ENCODE measurements at places on chromosomes 7 and 10.
A peak's percentile ranks its signal among the peaks of the same experiment; 100 is the strongest.

DNA sequence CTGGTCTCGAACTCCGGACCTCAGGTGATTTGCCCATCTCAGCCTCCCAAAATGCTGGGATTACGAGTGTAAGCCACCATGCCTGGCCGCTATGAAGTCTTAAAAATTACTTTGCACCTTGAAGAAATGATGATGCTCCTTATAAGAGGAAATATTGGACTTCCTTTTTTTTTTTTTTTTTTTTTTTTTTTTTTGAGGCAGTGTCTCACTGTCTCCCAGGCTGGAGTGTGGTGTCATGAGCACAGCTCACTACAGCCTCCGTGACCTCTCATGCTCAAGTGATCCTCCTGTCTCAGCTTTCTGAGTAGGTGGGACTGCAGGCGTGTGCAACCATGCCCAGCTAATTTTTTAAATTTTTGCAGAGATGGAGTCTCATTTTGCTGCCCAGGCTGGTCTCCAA lies 65.3 kb downstream of the KMT2E start:
- DNase-seq, result no peak

DNA sequence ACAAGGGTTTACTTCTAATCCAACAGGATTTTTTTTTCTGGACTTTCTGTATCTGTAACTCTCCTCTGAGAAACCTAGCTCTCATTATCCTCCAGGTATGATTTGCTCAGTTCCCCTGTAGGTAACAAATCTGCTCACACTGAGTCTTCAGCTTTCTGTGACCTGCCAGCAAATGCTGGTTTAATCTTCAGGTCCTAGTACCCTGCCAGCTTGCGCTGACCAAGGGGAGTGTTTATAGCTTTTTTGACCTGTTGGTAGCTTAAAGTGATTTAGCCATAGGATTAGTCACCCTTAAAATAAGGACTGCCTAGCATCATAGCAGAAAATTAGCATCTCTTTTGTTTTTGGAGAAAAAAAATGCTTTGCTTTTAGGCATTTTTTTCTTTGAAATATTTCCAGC lies 22.4 kb downstream of the SND1 start:
- no peak for DNase-seq

DNA sequence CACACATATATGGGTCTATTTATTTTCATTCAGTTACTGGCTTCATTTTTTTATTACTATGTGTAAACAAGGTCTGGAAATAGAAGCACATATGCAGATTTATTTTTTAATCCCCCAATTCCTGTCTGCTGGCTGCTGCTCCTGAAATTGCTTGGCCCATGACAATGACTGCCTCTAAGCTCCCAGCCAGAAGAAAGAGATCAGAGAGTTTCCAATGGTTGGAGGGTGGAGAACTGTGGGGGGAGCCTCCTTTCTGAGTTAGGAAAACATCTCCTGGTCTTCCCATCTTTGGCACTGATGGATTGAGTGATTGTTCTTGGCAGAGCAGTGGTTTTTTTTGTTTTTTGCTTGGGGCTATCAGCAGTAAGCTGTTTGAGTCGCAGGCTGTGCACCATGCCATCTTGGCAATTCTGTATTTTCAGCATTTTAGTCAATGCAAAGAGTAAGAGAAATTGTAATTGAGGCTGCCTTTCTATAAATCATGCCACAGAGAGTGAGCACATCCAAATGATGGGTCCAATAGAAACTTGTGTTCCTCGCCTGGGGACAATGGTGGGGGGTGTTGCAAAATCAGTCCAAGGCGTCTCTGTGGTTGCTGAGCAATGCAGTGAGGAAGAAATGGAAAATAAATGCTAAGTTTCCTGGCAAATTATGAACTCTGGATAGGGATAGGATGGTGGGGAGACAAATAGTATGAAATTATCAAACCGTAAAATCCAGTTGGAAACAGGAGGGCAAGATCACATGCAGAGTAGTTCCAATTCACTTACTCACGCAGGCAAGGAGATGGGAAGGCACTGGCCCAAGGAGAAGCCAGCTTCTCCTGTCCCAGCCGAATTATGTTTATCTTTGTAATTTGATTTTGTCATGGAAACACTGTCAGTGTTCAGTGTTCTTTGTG lies 382.4 kb downstream of the SORCS3 start:
- no peak for DNase-seq

GRCh38 chr7:99440195-99440594 lies 1.5 kb downstream of the CPSF4 start:
- peak; percentile 5 for DNase-seq

All from mammary epithelial cell (primary cell).